ENCODE measurements at places on chromosomes 4 and X.

DNA sequence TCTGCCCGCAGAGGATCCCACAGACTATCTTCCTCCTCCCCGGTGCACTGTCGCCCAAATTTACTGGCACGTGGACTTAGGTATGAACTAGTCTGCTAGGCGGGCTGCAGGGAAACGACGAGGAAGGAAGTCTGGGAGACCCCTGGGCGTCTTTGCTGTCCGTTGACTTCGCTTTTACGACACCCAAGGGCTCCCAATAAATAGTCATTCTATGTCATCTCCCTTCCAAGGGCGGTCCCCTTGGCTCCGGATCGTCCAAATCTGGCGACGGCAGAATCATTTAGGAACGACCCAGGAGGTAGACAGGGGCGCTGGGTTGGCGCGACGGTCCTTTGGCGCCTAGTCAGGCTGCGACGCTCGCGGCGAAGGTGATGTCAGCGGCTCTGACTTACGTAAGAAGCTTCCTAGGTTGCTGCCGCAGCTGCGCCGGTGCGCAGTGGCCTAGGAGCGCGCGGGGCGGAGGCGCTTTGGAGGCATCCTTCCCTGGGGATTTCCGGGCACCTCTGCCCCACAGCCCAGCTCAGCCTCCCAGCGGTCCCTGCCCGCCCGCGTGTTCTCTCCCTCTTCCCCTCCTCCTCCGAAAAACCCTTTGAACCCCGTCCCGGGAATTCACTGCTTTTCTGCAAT lies 2.2 kb downstream of the NHS start:
- H3K27ac ChIP-seq: no peak overlapping the region
- no peak overlapping the region for H3K4me3 ChIP-seq
- no peak for DNase-seq
- H3K4me1 ChIP-seq: no peaks in the 10 kb centered on the region
- H3K36me3 ChIP-seq: peaks cover 5% of the 10 kb centered on the region

DNA sequence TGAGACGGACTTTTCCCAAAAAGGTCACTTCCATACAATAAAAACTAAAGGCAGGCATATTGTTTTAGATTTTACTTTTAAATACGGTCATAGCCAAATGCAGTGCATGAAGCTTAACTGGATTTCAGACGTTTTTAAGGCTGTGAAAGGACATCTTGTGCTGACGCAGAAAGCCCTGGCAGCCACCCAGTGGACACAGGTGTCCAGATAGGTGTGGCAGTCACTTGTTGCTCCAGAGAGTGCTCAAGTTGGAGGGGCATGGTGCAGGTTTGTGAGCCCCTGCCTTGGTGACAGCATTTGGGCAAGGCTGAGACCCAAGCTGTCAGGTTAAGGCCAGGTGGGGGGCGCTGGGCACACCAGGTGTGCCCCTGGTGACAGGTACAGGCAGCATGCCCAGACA lies 135.8 kb upstream of the TBL1X start:
- no peak overlapping the region for H3K27ac ChIP-seq
- no peaks in the 10 kb centered on the region for H3K36me3 ChIP-seq
- DNase-seq: no peak
- no peaks in the 10 kb centered on the region for H3K27me3 ChIP-seq

GRCh38 chr4:109872950-109873656 lies 25.2 kb downstream of the LRIT3 start:
- H3K4me1 ChIP-seq: no peaks in the 10 kb centered on the region
- DNase-seq: no peak
- H3K27me3 ChIP-seq: peaks cover 5% of the 10 kb centered on the region
- H3K27ac ChIP-seq: no peak overlapping the region
- H3K36me3 ChIP-seq: peaks cover 6% of the 10 kb centered on the region

DNA sequence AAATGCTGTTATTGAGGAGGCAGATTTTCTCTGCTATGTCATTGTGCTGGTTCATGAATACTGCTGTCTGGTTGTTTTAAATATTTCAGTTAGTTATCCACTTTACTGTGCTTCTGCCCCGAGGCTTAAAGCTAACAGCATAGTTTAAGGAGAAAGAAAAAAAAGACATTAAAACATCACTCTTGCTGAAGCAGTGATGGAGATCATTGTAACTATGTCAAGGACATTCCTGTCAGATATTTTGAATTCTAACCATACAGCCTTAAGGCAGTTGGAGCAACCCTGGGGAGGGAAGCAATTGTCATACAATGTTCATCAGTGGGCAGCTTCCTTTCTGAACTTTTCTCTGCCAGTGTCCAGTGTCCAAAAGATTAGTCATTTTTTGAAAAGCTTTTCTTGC lies 199.0 kb upstream of the DDX53 start:
- no peak overlapping the region for H3K27ac ChIP-seq
- no peaks in the 10 kb centered on the region for H3K4me1 ChIP-seq
- H3K4me3 ChIP-seq: no peak overlapping the region
- H3K27me3 ChIP-seq: no peaks in the 10 kb centered on the region
- DNase-seq: no peak
- no peaks in the 10 kb centered on the region for H3K36me3 ChIP-seq
